Stimulated activated naive CD4-positive, alpha-beta T cell treated with Interleukin-2 at 50 U/mL for 16 hours (primary cell): ENCODE measurements at places on chromosomes 2 and 18.

DNA sequence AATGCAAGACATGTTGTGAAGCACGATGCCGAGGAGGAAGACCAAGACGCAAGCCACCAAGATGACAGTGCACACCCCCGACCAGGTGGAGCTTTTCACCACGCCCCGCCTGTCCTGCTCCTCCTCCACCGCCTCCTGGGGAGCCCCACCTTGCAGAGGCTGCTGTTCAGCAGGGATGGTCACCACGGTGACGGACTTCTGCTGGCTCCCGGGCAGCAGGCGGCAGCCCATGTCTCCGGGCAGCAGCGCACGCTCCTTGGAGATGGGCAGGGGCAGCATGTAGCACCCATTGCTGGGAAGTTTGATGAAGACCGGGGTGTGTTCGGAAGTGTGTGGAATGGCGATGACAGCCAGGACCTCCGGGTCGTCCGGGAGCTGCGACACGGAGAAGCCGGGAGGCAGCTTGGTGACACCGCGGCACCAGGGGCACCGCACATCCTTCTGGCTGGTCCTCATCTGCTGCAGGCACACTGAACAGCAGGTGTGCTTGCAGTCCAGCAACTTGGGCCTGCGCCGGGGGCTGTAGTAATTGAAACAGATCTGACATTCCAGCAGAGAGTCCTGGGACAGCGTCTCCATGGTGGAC is 76.8 kb downstream of the RNF152 start:
- DNase-seq: no peak

DNA sequence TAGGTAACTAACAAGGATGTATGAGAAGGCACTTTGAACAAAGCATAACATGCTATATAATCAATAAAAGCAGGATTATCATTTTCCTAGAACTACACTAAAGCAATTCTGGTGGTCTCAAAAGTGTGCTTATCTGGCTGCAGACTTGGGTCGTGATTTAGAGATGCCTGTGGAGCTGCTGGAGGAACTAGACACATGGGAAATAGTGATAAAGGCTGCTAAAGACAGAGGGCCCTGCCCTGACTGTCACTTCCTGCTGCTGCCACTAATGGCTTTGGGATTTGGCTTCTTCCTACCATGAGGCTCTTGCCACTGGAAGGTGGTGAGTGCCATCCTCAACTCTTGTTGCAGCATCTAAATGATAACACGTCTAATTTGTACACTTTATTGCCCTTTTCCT is 22.5 kb downstream of the TMEM178A start:
- no peak for DNase-seq

GRCh38 chr18:27839141-27839540 is 337.8 kb downstream of the CDH2 start:
- DNase-seq: no peak

GRCh38 chr2:25076749-25077148 is 34.9 kb downstream of the EFR3B start:
- no peak for DNase-seq

DNA sequence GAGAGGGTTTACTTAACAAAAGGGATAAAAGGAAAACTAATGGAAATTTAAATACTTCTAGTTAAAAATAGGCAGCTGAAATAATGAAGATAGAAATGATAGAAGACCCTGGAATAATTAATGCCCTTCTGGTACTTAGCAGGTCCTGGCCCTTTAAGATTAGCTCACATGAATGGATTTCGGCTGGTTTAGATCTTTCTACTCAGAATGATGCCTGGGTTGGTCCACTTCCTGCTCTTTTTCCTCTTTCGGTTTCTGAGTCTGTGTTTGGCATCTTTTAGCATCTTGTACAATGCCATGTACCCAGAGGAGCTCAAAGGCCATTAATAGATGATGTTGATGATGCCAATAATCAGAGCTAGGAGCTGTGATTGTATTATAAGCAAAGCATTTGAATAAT is 290.5 kb downstream of the CLIP4 start:
- DNase-seq: no peak

GRCh38 chr2:211455216-211455841 is 898.9 kb downstream of the CPS1 start:
- no peak for DNase-seq

- peak; percentile 0 for DNase-seq
These were observed 29.7 kb downstream of the CCDC141 start for GRCh38 chr2:179020156-179020750.

DNA sequence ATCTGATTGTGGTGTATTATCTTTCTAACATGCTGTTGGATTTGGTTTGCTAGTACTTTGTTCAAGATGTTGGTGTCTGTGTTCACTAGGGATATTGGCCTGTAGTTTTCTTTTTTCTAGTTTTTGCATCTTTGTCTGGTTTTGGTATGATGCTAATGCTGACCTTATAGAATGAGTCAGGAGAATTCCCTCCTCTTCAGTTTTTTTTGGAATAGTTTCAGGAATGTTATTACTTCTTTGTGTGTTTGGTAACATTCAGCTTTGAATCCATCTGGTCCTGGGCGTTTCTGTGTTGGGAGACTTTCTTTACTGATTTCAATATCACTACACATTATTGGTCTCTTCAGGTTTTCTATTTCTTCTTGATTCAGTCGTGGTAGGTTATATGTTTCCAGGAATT is 124.2 kb upstream of the EPB41L5 start:
- no peak for DNase-seq

GRCh38 chr2:240520130-240520973 is 37.4 kb downstream of the ANKMY1 start:
- no peak for DNase-seq

GRCh38 chr2:70141212-70141901 is 49.5 kb downstream of the C2orf42 start:
- peak; percentile 61 for DNase-seq

DNA sequence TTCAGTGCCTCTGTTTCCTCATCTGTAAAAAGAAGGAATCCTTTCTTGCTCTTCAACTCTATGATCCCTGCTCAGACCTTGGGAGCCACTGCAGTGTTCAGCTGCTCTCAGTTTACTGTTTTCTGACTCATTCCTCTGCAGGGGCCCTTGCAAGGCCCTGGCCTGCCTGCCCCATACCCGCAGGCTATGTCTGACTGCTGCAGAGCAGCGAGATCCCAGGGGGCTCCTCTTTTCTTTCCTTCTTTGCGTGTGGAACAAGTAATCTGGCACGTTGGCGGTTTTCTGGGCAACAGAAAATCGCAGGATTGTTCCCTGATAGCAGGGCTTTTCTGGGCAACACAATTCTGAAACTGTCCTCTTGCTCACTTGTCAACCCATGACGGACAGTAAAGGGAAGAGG is 376.0 kb downstream of the DCC start:
- DNase-seq: no peak

DNA sequence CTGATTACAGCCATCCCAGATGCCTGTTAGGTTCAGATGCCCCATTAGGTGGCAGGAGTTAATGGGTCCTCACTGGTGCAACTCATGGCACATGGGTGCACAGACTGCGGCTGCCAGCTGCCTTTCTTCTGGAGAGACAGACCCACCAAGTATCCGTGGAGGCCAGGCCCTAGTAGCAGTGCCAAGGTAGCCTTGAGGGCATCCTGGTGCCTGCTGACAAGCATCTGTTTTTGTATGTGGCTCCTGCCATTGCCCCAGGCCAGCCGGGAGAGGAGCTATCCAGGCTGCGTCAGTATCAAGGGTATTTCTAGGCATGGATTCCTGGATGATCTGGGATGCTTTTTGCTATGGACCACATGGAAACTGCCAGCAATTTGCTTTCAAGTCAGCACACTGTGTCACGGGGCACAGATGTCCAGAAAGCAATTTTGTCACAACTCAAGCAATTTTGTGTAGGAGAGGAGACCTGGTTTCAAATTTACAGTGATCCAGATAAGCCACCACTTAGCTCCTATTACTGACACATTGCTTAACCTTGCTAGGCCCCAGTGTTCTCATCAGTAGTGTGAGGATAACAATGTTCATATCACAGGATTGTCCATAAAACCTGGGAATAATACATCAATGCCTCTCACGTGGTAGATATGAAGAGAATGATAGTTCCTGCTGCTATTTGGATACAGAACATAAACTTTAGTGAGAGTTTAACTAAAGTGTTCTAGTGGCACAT is 815.1 kb upstream of the RAB6C start:
- DNase-seq: no peak

- no peak for DNase-seq
These were observed 222.7 kb downstream of the CDH2 start for GRCh38 chr18:27954226-27954625.

DNA sequence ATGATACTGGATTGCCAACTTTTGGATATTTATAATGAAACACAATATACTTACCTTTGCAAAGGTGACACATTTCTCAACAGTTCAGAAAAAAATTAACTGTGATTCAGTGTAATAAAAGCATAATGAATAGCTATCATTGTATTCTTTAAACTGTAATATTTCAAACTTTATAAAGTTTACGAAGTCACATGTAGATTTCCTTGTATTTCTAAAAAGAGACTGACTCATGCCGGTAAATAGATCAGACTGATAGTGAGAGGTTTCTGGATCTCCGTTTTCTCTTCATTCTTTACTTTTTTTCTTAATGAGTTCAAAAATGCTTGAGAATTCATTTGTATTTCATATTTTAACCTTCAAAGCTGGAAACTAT is 70.1 kb downstream of the EML4 start:
- DNase-seq: no peak

- no peak for DNase-seq
These were observed 90.1 kb upstream of the ARL5A start for GRCh38 chr2:151918308-151918707.

GRCh38 chr2:128720080-128721022 is 401.7 kb upstream of the HS6ST1 start:
- no peak for DNase-seq

DNA sequence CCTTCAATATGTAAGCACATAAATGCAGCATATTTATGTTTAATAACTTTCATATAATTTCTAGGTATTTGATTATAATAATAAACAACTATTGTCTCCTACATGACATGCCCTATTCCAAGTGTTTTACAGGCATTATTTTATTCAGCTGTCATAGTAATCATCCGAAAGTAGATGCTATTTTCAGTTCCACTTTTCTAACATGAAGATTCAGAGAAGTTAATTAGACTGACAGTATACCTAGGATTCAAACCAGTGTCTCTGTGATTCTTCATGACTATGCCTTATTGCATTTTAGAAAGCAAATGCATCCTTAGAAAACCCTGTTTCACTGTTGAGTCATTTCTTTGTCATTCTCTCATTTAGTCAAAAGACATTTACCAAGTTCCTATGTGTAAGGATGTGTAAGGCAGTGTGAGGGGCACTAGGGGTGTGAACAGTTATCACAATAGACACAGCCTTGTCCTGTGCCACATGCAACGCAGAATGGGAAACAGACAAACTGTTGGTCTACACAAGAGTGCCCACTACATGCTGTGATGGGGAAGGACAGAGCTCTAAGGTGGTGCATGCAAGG is 79.8 kb downstream of the DTNA start:
- no peak for DNase-seq

- no peak for DNase-seq
These were observed 29.9 kb upstream of the OTOS start for GRCh38 chr2:240170354-240170735.

DNA sequence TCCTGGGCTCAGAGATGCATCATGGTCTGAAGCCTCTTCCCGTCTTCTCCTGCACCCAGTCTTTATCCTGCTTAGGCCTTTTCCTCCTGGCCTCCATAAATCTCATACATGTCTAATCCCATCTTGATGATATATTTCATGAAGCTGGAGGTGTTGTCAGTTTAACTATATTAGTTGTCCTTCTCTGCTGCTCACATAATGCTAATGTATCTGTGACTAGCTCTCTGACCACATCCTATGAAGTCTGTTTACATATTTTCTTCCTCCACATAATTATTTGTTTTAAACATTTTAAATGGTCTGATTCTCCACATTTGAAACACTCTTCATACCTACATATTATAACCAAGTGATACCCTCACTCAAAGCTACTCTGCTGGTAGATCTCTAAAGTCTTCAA is 315.2 kb upstream of the RND3 start:
- no peak for DNase-seq

DNA sequence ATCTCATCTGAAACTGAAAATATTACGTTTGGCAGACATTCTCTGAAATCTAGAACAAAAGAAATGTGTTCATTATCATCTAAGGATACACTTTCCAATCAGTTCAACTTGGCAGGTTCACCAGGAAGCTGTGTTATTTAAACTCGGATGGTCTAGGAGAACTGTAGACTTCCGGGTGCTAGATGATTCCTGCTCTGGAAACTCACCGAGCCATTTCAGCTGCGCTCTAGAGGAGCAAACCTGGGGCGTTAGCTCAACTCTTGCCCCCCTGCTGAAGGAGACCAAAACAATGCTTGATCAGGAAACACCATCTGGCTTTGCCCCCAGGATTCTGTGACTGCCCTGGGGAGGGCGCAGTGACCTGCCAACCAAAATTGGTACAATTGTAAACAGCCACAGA is 22.9 kb downstream of the MLPH start:
- DNase-seq: no peak

DNA sequence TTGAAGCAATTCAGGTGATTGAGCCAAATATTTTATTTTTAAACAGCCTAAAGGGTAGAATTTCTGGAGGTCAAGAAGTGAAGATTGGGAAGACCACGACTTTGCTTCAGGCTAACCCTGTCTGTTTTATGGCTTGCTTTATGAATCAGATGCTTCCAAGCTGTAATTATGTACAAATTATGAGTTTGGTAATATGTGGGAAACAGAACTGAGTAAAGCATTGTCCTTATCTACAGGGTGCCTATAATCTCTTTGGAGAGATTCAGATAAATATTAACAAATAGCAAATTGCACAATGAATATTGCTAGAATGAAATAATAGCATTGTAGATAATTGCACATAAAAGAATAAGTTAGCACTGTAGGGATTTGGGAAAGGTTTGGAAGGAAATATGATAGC is 539.4 kb upstream of the CDH2 start:
- no peak for DNase-seq

DNA sequence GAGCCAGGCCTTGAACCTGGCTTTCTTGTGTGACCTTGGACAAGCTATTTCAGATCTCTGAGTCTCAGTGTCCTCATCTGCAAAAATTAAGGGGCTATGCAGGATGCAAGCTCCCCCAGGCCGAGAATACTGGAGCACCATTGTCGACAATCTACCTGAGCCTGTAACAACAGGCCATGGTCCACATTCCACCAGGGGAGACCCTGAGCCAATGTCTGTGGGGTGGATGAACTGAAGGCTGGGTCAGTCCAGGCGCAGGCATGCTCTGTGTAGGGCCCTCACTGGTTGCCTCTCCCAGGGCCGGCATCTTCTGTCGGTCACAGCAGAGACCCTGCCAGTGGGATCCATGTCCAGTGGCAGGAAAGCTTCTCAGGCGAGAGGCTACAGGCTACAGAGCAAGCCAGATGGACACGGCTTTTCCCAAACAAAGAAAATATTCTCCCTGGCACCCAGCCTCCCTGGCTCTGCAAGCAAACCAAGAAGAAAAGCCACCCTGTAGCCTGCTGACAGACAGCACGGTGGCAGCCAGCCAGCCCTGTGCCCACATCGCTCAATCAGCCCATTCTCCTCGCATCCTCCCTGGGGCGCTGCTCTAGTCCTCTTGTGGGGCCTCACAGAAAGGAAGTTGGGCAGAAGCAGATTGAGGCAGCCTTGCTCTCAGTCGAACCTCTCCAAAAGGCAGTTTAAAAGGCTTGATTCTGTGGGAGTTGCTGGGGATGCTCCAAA is 48.7 kb upstream of the FZD7 start:
- no peak for DNase-seq
